ENCODE measurements at places on chromosomes 5 and 9.

GRCh38 chr5:157038568-157039187 lies 20.2 kb downstream of the HAVCR1 start:
- no peak for DNase-seq

DNA sequence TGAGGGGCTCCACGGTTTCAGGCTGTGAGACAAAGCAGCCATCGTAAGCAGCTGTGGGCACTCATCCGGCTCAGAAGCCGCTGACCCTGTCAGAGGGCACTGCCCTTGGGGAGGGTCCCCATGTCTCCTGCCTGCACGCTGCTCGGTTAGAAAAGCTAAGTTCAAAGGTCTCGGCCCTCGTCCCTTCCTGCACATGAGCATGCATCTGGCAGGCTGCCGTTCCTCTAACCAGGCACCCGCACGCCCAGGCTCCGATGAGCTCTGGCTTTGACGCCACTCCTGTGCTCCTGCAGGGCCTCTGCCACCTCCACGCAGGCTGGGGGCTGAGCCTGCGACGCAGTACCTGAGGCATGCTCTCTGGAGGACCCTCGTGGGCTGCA lies 51.3 kb downstream of the NKD2 start:
- no peak for DNase-seq

- no peak for DNase-seq
Measured at GRCh38 chr5:30765227-30765626, 428.3 kb upstream of the CDH6 start.

- DNase-seq: no peak
Measured at GRCh38 chr9:70534061-70534460, 119.6 kb upstream of the KLF9 start.

DNA sequence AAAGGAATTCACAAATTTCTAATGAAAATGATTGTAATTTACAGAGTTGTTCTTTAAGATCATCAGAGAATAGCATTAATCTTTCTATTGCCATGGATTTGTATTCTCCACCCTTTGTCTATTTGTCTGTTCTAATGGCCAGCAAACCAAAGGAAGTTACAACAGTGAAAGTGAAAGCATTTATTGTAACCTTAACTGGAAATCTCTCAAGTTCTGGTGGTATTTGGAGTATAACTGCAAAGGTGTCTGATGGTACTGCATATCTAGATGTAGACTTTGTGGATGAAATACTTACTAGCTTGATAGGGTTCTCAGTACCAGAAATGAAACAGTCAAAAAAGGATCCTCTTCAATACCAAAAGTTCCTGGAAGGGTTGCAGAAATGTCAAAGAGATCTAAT lies 21.7 kb downstream of the RMI1 start:
- DNase-seq: no peak

- peak; percentile 68 for DNase-seq
Measured at GRCh38 chr5:41794471-41794870, 75.8 kb downstream of the OXCT1 start.

DNA sequence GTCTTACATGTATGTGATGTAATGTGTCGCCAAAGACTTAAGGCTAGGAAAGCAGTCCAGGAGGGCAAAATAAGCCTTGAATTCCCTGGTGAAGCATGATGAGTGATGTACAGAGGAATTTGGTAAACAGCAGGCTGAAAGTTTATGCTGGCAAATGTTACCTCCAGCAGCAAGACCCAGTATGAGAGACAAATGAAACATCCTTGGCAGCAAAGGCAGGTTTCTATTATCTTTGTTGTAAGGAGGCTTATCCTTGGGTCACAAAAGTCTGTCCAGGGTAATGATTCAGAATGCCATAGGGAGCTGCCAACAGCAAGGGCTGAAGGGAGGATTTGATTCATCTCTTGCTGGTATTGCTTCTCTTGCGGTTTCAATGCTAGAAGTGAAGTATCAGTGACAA lies 75.9 kb upstream of the HTR4 start:
- DNase-seq: no peak
